ENCODE measurements at places on chromosomes 16 and 17. TPM values are rescaled to one million over a fixed set of nuclear protein-coding genes. Genes with fewer than 3 reads are reported as not detected.

DNA sequence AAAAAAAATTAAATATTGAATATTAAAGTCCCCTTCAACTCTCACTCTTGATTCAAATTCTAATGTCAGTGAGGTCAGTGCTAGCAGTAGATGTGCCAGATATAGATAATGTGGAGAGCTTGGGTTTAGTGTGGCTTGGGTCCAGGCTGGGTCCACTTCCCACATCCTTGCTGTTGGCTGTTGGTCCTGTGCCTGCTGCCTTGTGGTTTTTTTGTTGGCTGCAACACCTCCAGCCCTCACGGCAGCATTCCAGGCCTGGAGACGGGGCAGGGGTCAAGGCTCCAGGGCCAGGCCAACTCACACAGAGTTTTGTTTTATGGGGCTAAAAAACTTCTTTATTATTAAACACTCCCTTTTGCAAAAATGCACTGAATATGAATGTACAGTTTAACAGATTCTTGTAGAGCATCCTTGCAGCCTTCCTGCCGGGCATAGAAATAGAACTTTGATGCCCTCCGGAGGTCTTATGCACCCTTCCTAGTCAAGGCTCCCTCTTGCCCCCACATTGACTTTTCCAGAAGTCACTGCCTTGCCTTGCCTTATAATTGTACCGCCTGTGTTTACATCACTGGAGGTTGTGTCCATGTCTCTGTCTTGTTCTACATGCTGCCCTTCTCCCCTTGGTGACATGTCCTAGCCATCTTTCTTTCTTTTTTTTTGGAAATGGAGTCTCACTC lies 25.5 kb upstream of the MYO15B start:
- no peak for DNase-seq

DNA sequence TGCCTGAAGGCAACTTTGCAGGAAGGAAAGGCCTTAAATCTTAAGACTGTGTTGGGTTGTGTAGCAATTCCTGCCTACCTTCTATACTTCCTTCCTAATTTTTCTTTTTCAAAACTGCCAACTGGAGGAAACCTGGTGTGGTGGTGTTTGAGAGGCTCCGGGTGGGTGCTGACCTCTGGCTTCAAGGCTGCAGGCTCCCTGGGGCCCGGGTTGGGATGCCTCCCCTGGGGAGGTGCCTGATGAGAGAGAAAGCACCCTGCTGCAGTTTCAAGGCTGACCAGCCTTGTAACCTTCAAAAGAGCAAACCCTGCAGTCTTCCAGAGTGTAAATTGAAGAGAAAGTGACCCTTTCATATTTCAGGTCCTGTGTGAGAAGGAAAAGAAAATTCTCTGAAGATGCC lies 55.9 kb downstream of the MSI2 start:
- no peak for DNase-seq

GRCh38 chr16:26491962-26492361 lies 574.8 kb upstream of the C16orf82 start:
- DNase-seq = no peak

- no peak for DNase-seq
These were observed 60.9 kb downstream of the OMG start for GRCh38 chr17:31236137-31236536.

GRCh38 chr16:15573274-15573895 lies 69.6 kb downstream of the MARF1 start:
- DNase-seq = no peak

DNA sequence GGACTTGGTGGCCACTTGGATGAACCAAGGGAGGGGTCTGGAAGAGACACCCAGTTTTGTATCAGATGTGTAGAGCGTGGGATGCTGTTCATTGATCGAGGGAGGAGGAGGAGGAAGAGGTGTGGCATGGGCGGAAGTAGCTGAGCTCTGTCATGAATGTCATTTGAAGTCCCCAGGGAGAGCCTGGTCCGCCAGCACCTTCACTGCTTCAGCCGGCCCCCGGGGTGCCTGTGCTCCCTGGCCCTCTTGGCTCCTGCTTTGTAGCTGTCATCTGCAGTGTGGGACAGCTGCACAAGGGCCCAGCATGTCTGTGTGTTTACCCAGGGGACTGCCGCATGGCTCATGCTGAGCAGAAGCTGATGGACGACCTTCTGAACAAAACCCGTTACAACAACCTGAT lies 75.4 kb upstream of the RBL2 start:
- DNase-seq = no peak

ZG16B gene
- total RNA-seq = not detected

DNA sequence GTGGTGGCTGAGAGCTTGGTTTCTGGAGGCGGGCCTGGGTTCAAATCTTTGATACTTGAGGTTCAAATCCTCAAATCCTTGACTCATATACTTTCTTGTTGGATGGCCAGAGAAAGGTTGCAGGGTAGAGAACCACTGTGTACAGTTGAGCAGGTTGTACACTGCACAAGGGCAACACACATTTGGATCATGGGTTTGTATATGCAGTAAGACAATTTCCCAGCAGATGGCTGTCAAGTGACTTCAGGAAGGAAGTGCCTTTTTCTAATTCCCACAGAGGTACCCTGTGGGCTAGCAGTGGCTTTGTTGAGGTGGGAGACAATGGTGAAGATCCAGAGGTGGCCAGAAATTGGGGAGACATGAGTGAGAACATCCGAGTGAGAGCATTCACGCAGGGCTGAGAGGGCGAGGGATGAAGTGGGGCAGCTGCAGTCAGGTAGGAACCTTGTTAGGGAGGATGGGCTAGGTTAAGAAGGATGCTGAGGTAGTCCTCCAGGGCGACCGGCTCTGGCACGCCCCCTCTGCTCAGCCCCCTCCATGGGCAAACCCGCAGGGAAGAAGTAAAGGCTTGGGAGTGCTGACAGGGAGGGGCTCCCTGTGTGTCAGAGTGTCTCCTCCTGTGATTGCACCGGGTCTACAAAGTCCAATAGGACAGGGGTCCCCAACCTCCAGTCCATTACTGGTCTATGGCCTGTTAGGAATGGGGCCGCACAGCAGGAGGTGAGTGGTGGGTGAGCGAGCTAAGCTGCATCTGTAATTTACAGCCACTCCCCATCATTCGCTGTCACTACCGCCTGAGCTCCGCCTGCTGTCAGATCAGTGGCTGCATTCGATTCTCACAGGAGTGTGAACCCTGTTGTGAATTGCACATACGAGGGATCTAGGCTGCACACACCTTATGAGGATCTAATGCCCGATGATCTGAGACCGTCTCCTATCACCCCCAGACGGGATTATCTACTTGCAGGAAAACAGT lies 2.7 kb downstream of the C16orf89 start:
- DNase-seq = no peak

DNA sequence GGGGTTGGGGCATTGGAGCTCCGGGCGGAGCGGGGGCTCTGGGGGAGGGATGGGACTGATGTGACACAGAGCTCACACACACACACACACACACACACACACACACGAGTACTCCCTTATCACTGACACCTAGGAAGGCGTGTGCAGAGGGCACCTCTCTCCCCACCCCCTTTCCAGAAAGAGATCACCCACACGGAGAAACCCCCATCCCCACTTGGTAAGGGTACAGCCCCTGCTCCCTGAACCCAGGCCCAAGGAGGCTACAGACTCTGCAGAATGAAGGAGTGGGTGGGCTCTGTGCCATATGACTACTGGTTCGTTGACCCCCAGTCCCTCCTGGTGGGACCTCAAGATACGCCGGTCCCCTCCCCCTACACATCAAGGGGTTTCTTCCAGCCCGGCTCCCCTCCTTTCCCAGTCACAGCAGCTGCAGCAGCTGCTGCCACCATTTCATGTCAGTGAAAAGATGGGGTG lies 8.7 kb upstream of the ARHGAP23 start:
- DNase-seq = no peak

DNA sequence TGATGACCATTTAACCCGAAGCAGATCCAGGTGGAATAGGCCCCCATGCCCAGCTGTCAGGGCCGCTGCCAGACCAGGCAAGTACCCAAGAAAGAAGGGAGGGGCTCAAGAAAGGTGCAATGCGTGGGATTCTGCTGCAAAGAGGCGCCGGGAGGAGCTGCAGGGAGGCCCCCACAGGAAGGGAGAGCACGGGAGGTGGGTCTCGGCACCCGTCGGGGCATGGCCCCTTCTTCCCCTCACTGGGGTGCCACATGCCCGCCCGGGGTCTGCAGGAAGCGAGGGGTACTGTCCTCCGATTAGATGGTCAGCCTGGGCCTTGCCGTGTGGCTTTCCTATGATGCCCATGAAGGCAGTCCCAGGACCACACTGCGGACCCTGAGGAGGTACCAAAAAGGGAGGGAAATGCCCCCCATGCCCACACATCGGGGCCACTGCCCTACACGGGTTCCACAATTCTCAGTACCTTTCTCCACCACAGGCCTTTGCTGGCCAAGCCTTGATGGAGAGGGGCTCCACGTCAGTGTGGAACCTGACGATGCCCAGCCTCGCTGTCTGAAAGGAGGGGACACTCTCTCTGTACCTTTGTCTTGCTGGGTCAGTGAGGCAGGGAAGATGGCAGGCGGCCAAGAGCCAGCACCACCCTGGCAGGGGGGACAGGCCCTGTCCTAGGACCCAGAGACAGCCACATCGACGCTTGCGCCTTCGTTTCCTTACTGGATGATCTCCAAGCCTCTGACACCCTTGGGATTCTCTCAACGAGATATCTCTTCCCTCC lies 45.5 kb upstream of the DNAH17 start:
- no peak for DNase-seq

DNA sequence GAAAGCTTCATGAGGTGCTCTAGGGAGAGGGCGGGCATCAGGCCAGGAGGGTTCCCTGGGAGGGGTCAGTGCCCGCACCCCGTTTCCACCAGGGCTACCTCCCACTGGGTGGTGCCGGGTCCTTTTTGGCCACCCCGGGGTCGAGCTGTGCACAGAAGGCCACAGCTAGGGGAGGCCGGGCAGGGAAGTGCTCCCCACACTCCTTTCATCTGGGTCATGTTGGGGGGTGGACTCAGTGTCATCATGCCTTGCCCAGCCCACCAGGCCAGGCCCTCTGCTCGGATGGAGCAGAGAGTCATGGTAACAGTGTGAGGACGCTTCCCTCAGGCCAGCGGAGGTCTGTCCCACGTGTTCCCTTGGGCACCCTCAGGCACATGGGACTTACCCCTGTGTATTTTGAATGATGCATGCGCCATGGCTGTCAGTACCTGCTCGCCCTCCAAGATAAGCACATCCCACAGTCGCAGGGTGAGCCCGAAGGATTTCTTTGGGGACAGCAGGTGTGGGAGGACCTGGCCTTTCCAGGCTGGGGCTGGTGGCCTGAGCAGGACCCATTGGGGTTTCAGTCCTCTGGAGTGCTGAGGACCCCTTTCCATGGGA lies 46.4 kb downstream of the TNFRSF13B start:
- DNase-seq = peak; percentile 73

GRCh38 chr17:64599827-64600226 lies 62.3 kb downstream of the SMURF2 start:
- DNase-seq = no peak

PRDM7 gene
- not detected for total RNA-seq
